ENCODE measurements at places on chromosomes 12 and 14.

- peak; percentile 60 for DNase-seq
Observed at GRCh38 chr14:75689012-75689411, 28.0 kb downstream of the TTLL5 start.

- no peak for DNase-seq
Observed at GRCh38 chr12:82412246-82412645, 53.9 kb downstream of the METTL25 start.

DNA sequence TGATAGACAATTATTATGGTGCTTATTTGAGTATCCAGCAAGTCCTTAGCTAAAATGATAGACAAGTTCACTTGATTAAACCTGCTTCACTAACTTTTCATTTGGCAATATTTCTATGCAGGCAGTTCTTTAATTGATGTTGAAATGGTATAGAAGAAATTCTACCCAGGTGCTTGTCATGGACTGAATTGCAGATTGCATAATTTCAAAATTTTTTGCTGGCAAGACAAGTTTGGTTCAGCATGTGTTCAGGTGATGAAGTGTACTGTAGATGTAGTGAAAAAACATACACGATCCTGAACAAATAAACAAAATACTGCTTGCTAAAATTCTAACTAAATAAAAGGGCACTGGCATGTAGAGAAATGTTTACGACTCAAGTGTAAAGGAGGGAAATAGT is 189.0 kb downstream of the FOXA1 start:
- no peak for DNase-seq

DNA sequence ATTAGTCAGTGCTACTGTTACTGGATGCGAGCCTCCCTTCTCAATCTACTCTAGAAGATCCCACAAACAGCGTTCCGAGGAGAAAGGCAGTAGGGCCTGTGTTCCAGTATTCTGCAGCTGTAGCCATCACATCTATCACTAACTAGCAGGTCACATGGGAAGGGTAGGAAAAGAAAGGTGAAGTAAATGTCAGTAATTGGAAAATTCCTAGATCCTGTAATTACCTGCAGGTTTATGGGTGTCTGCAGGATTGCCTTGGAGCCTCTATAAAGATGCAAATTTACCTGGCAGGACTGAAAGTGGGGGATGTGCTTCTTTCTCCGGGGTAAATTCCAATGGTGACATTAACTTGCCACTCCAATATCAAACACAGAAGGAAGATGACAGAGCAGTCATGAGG is 77.8 kb downstream of the FERMT2 start:
- DNase-seq: no peak

DNA sequence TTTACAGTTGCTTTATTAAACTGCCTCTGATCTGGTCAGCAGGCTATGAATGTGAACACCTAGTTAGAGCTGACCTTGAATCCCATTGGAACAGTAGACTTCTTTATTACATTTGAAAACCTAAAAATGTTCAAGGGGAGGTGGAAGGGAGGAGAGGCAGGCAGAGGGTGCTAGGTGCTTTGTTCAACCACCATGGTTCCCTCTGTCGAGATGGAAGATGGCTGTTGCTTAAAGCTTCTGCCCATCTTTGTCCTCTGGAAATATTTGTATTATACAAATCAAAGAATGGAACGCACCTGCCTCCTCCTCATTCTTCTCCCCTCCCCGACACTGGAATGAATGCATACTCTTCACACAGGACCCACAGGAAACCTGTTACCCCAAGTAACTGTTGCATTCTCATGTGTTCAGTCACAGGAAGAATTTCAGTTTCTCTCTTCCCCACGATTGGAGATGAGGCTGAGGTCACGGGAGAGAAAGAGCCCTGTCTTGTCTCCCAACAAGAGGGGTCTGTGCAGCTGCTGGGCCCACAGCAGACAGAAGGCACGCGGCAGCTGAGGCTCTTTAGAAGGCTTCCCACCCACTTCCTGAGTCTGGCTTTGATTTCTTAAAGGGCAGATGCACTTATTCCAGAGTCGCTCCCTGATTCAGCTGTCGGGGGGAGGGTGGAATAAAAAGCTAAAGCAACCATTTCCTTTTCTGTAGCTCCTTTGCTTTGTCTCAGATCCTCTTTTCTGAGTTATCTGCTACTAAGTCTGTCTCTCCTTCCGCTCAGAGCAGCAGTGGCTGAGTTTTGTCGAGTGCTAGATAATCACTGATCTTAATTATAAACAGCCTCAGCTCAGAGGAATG is 217.9 kb upstream of the BTG1 start:
- peak; percentile 75 for DNase-seq

DNA sequence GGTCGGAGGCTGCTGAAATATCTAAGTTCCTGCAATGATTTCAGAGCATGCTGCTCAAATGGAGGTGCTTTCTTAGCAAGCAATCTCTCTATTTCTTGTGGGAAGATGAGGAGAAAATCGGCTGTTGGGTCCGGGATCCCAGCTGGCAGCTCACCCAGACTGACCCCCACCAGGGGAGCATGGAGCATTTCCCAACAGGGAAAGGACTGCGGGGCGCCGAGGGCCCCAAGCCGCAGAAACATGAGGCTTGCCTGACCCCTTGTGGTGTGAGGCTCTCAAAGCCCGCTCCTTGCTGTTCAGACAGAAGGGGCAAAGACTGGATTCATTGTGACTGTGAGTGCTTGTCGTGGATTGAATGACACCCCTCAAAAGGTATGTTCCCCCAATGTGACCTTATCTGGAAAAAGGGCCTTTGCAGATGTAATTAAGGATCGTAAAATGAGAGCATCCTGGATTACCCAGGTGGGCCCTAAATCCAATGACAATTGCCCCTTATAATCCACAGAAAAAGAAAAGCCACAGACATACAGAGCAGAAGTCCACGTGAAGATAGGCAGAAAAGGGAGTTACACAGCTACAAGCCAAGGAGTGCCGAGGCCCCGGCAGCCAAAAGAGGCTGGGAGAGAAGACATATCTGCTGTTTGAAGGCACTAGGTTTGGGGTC is 116.3 kb upstream of the VASH1 start:
- peak; percentile 15 for DNase-seq

DNA sequence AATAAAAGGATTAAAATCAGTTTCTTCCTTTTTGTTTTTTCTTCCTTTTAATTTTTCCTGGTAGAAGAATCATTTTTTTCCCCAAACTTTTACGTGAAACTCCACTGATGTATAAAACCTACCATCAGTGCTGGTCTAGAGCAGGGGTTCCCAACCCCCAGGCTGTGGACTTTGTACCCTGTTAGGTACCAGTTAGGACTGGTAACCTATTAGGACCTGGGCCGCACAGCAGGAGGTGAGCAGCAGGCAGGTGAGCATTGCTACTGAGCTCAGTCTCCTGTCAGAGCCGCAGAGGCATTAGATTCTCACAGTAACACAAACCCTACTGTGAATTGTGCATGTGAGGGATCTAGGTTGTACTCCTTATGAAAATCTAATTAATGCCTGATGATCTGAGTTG is 10.1 kb downstream of the SMCO2 start:
- DNase-seq: no peak
